ENCODE measurements at places on chromosomes 3 and 15.

GRCh38 chr15:43186003-43186353 lies 775 bp downstream of the CCNDBP1 start:
- no peak for DNase-seq

- DNase-seq: no peak
These were observed 5.5 kb downstream of the GRIP2 start for GRCh38 chr3:14534516-14535191.

DNA sequence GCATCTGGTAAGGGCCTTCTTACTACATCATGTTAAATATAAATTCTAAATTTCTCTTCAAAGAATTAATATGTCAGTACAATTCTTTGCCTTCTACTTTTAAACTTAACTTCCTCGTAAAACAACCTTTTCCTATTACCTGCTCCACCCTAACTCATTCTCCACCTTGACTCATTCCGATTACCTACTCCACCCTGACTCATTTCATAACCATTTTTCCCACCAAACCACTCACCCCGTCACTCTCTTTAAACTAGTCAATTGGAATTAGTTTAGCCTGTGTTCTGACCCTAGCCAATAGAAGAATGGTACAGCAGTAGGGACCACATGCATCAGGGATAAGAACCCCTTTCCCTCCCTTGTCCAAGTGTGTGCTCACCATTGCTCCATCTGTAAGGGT lies 65.6 kb downstream of the PLSCR2 start:
- DNase-seq: no peak

GRCh38 chr3:188326111-188326510 lies 172.2 kb downstream of the LPP start:
- no peak for DNase-seq

GRCh38 chr3:126913524-126913923 lies 69.4 kb upstream of the PLXNA1 start:
- no peak for DNase-seq

GRCh38 chr3:60202052-60202726 lies 1049.1 kb downstream of the FHIT start:
- DNase-seq: no peak

DNA sequence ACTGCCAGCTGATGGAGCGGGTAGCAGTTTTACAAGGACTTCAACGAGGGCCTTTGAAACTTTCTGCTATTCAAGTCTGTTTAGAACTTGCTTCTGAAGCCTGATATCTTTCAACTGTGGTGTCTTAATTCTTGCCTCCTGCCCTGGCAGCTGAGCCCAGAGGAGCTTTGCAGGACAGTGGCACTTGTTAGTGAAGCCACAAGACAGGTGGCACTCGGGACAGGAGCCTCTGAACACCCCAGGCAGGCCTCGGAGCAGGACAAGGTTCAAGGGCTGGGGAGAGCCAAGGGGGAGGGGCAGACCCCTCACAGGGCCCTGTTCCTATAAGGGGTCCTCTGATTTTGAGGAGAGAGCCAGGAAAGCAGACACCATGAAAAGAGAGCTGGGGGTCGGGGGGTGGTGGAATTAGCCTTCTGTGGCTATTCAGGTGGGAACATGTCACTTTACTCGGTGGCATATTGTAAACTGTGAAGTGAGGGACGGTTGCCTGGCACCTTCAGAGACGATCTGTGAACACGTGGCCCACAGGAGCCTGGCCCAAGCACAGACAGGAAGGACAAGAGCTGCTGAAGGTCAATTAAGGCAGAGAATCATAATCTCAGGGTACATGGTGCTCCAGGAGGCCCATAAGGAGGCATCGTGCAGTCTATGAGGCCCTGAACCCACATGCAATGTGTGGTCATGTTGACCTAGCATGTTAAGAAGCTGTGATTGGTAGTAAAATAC lies 30.1 kb upstream of the KY start:
- DNase-seq: peak; percentile 48

- DNase-seq: no peak
These were observed 1.9 kb upstream of the LOXL1 start for GRCh38 chr15:73924171-73924921.

- DNase-seq: no peak
These were observed 528 bp upstream of the TATDN2 start for GRCh38 chr3:10247679-10248183.

- DNase-seq: no peak
These were observed 8.4 kb downstream of the MITF start for GRCh38 chr3:69747511-69748258.

- no peak for DNase-seq
These were observed 121.1 kb upstream of the NANOGP8 start for GRCh38 chr15:35206060-35206675.

- no peak for DNase-seq
These were observed 514.3 kb upstream of the PPP2R3A start for GRCh38 chr3:135451037-135451785.

DNA sequence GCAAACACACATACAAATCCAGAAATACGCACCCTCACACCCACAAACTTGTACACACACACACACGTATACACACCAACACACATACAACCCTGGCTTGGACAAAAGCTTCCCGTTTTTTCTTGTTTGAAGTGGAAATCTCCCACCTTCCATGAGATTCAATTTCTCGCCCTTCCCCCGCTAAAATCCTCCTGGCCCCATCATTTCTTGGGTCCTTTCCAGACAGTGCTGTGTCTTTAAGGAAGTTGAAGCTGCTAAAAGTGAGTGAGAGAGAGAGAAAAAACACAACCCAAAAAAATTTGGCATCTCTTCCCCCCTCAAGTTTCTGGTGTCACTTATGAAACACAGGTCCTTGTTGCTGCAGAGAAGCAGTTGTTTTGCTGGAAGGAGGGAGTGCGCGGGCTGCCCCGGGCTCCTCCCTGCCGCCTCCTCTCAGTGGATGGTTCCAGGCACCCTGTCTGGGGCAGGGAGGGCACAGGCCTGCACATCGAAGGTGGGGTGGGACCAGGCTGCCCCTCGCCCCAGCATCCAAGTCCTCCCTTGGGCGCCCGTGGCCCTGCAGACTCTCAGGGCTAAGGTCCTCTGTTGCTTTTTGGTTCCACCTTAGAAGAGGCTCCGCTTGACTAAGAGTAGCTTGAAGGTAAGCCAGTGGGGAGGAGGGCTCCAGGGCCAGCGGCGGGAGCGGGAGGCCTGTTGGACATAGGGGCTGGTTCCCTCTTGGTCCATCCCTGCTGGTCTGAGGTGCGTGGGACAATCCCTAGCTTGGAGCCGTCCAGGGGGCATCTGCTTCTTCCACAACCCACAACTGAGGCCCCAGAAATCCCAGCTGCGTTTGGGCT lies at the start of gene ISLR:
Gene ISLR, plus strand, starts transcription at position 331 of the 839 bp plus-strand sequence. CDS start 1,149 bp downstream, outside the sequence.
- DNase-seq: peak; percentile 47

GRCh38 chr3:197404030-197404429 lies 105.6 kb upstream of the DLG1 start:
- DNase-seq: no peak

DNA sequence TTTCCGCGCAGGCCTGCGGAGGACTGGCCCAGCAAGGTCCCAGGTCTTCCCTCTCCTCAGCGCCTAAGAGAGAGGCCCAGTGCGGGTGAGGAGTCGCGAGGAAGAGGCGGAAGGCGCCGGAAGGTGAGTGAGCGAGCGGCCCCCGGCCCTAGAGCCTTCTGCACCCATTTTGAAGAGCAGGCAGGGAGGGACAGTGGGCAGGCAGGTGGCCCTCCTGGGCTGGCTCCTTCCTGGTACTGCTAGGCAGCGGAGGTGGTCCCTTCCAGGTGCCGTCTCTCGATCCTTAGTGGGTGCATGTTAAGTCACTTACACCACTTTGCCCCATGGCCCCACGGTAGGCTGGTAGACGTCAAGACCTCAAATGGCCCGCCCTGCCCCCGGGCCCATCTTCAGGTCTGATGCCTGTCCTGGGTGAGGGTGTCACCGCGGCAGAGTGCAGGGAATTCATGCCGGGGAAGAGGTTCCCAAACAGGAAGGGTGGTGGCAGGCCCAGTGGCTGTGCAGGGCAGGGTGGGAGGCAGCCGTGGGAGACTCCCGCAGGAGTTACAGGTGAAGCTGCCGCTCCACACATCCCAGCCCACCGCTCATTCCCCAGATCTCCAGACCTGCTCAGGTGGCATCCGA lies 14.4 kb downstream of the PAK6 start:
- no peak for DNase-seq

DNA sequence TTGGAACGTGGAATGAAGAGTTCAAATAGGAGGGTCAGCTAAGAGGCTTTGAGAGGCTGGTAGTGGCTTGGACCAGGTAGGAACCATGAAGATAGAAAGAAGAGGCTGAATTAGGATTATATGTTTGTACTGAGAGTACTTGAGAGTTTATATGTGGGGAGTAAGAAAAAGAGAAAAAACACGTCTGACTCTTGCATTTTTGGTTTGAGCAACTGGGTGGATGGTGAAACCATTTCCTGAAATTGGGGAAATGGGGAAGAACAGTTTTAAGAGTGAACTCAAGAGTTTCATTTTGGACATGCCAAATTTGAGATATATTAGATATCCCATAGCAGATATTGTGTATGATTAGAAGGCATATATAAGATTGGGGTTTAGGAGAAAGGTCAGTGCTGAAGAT lies 92.9 kb upstream of the TNIK start:
- no peak for DNase-seq
